ENCODE measurements at places on chromosomes 16 and 17.

DNA sequence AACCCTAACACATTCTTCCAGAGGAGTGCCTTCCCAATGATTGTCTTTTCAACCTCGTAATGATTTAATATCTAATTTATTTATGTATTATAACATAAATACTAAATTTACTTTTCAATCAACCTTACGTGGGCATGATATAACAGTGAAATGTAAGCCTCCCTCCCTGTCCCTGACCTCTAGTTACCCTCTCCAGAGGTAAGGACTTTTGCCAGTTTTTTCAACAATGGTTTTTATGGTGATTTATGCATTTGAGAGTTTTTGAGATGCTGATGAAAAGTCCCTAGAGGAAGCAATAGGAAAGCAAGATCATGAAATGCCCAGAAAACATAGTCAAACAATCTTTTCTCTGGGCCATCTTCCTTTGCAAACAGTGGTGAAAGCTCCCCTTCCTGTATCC is 35.2 kb upstream of the PLLP start:
- no peak for DNase-seq

DNA sequence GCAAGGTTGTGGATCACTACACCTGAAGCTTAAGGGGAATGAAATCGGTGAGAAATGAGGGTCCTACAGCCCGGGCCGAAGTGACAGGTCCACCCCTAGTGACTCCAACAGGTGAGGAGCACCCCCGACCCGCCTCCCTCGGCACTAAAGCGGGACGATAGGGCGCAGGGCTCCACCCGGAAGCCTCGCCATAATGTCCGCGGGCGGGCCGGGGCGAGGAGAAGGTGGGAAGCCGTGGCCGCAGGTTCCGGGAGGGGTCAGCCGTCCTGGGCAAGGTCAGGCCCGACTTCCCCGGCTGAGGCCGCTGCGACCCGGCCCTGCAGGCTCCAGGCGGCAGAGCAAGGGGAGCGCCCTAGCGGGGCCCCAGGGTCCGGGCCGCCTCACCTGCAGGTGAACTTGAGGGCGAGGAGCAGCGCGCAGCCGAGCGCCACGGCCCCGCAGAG is 543 bp downstream of the TXNDC11 start:
- DNase-seq = no peak

- no peak for DNase-seq
Measured at GRCh38 chr16:57756424-57757325, 21.1 kb downstream of the KATNB1 start.

- DNase-seq = no peak
Measured at GRCh38 chr17:37068266-37068665, 119.5 kb downstream of the AATF start.

DNA sequence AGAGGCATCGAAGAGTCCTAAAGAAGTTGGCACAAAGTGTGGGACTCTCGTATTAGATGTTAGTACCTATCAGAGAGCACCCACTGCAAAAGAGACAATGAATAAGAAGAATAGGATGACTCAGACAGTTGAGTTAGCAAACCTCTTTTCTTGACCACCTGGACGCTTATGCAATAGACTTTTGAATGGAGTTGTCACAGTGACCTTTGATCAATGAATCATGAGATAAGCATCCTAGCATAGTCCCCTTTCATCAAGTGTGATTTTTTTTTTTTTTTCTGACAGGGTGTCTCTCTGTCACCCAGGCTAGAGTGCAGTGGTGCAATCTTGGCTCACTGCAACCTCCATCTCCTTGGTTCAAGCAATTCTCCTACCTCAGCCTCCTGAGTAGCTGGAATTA is 1417.9 kb upstream of the GOT2 start:
- no peak for DNase-seq

All from activated B cell treated with CpG ODN at 0.5 μM for 24 hours (primary cell).